ENCODE measurements at places on chromosomes 16 and 17.

DNA sequence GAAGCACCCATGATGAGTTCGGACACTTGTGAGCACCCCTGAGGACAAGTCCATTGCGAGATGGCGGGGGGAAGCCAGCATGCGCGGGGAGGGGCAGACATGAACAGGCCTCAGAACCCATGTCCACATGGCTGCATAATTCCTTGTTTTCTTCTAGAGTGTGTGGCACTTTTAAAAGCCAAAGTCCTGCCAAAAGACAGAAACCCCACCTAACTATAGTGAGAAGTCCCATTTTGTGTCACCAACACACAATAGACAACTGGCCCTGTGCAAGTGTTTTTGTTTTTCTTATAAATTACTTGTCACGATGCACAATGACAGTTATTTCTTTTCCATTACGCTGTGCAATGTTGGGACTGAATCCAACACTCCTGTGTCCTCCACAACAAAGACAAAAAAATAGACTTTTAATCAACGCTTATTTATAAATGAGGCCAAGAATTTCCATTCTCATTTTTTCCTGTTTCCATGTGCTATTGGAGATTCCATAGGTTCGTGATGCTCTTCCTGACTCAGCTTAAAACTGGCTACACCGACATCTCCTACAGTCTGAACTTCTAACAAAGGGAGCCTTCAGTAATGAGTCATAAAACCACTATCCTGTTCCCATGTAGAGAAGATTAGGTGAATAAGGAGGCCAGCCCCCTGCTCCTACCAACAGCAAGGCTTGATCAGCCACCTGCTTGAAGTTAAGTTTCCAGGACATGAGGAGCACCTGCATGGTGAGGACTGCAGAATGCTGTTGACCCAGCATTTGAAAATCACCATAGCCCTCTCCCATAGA is 98.9 kb downstream of the ZNF423 start:
- DNase-seq = peak; percentile 31

GRCh38 chr17:4594406-4594805 is 10.1 kb downstream of the SMTNL2 start:
- no peak for DNase-seq

GRCh38 chr17:82236142-82236971 is 7.5 kb downstream of the SLC16A3 start:
- peak; percentile 65 for DNase-seq

DNA sequence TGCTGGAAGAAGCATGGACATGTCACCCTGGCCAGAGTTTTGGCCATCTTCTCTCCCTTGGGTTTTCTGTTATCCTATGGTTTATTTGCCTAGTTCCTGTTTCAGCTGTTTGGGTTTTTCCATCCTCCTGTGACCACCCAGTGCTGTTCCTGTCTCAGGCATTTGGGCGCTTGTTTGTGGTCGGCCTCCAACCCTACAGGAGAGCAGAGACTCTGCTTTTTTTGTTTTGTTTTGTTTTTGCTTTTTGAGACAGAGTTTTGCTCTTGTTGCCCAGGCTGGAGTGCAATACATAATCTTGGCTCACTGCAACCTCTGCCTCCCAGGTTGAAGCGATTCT is 3.3 kb upstream of the ZC3H7A start:
- no peak for DNase-seq

GRCh38 chr16:82220541-82220940 is 50.5 kb upstream of the MPHOSPH6 start:
- DNase-seq = no peak

Data from GM23248 (cell line).